GM13977 (cell line): ENCODE measurements at places on chromosomes 4 and X.

GRCh38 chr4:62517716-62518115 lies 1317.6 kb downstream of the ADGRL3 start:
- no peak for DNase-seq

DNA sequence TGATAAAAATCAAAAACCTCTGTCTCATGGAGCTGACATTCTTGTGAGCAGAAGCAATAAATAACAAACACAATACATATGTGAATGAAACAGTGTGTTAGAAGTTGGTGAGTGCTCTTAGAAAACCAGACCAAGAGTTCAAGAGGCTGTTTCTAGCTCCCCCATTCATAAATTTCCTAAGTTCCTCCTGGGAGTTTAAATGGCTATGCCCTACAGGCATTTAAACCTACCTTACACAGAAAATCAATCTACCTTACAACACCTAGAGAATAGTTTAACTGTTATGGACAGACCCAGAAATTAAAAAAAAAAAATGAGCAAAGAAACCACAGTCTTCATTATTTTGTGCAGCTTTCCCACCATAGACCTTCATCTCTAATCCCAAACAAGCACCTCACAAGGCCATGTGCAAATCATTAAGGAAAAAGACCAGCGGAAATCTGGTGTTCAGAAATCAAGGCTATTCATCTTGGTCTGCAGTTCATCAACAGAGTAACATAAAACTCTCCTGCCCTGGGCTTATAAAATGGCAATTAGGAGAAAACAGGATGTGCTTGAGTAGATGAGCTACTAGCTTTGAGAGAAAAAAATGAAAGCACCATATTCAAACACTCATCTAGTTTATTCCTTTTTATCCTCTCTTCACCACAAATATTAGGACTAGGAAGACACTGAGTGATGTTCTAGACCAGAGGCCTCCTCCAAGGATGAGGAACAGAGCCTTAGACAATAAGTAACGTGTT lies 147.2 kb downstream of the SHROOM3 start:
- no peak for DNase-seq

DNA sequence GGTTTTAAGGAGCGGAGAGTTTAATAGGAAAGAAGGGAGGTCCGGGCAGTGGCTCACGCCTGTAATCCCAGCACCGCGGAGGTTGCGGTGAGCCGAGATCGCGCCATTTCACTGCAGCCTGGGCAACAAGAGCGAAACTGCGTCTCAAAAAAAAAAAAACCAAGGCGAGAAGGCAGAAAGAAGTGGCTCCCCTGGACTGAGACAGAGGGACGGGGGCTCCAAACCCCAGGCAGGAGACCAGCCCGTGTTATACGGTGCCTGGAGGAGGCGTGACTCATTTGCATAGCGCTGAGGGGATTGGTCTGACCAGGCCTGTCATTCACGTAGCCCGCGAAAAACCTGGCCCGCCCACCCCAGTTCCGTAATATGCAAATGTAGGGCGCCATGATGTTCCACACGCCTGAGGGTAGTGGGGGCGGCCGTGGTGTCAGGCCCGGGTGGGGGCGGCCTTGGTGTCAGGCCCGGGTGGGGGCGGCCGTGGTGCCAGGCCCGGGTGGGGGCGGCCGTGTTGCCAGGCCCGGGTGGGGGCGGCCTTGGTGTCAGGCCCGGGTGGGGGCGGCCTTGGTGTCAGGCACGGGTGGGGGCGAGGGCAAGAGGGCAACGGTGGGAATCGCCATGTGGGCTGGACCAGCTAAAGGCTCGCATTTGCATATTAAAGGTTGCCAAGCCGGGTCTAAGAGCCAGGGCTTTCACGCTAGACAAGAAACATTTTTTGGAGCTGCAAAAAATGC lies 2.1 kb downstream of the PLCXD1 start:
- DNase-seq = peak; percentile 96

DNA sequence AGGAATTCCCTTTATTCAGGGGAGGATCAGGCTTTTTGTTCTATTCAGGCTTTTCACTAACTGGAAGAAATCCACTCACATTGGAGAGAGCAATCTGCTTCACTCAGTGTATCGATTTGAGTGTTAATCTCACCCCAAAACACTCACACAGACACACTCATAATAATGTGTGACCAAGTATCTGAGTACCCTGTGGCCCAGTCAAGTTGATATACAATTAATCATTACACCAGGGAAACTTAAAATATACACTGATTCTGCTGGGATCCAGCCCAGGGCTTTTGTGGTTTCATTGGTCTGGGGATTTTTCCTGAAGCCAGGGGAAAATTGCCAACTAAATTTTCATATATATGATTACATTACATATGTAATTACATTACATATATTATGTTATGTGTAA lies 44.0 kb upstream of the GATB start:
- no peak for DNase-seq

DNA sequence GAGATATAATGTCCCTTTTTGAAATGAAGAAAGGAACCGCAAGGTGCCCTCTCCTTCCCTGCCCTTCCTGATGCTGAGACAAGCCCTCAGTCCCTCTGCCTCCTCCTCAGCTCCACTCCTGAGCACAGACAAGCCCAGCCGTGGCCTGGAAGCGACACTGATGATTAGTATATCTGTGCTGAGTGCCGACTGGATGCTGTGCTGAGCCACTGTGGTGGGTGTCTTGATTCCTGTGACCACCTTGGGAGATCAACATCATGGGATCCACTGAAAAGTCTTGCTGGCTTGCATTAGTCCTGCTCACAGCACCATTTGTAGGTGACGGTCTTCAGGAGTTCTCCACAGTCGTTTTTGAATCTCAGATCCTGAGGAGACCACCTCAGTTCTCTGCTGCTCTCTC lies 59.5 kb upstream of the HGFAC start:
- no peak for DNase-seq

- peak; percentile 4 for DNase-seq
Measured at GRCh38 chr4:102988429-102989020, 31.0 kb downstream of the SLC9B1 start.

DNA sequence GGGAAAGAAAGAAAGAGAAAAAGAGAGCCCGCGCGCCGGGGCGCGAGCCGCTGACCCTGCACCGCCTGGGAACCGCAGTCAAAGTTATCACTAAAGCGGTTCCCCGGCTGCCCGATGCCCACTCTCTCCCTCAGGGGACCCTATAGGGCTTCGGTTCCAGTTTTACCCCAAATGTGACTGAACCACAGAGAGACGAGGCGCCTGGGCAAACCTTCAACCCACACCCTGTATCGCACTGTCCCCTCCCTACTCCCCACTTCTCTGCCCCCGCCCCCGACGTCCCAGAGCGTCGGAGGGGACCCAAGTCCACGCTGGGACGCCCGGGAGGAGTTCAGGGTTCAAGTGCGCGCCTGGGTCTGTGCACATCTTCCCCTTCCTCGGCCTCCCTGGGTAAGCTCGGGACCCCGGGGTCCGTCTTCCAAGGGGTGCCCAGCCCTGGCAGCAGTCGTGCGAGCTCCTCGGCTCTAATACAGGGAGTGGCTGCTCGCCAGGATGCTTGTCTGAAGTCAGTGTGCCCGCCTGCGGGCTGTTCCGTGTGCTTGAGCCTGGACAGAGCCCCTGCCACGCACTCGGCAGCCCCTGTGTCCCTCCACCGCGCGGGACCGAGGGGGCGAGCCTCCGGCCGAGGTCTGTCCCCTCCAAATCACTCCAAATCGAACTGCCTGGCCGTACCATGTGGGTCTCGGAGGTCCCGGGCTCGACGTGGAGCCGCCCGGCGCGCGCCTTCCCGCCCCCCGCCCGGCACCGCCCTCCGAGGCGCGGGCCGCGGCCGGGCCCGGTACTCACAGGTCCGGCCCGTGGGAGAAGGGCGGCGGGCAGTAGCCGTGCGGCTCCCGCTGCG lies 960 bp downstream of the TRPC3 start:
- DNase-seq = peak; percentile 52

DNA sequence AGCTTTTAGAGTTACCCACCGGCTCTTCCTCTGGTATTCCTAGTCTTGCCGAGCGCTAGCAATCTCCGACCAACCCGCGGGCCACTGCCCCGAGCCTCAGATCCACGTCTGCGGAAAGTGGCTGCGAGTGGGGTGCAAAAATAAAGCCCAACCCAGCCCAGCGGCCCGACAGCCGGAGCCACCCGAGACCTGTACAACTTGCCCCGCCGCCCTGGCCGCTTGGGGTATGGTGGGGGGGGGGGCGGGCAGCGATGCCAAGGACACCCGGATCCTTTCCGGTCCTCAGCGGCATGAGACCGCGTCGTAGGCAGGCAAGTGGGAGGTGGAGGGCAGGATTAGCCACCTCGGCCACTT lies 1.6 kb downstream of the SLITRK4 start:
- DNase-seq = no peak

DNA sequence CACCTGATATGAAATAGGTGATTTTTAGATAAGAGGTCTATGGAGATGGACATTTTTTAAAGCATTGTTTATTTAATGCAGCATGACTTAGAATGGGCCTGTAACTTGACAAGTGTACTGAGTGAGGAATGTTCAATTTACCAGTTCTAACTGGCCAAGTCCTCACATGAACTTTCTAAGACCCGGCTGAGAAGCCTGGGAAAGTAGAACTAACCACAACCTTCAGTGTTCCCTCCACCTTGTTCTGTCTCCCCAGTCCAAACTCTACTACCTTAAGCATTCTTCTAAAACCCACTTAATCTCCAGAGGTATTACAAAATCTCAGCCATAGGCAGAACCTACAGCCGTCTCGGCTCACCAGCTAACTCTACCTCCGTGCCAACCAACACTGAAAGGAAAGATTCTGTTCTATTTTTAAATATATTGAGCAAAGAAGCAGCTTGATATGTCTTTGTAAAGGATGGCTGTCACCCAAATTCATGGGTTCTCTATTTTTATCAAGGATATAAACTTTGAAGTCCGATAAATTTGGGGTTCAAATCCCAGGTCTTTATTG lies 6.8 kb downstream of the PPARGC1A start:
- DNase-seq = no peak

DNA sequence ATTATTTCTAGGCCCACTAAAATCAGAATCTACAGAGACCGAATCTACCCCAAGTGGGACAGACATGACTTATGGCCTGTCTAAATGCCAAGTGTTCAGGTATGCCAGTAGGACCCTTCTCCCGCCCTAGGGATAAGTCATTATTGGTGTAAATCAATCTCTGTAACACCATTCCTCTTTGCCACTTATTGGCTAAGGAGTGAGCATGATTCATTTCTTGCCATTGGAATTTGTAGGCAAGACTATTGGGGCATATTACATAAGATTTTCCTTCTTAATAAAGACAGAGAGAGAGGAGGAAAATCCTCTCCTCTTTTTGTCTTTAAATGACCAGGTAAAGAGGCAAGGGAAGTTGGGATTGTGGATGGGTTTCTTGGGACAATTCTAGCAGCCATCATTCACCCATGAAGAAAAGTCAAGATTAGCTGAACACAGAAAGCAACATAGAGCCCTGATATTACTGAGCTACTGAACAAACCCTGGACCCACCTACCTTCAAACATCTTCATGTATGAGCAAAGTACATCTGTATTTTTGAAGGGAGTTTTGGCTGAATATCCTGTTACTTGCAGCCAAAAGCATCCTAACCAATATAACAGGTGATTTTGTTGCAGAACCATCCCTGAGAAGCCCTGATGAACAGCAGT lies 2.6 kb downstream of the SLC9B2 start:
- DNase-seq = no peak

DNA sequence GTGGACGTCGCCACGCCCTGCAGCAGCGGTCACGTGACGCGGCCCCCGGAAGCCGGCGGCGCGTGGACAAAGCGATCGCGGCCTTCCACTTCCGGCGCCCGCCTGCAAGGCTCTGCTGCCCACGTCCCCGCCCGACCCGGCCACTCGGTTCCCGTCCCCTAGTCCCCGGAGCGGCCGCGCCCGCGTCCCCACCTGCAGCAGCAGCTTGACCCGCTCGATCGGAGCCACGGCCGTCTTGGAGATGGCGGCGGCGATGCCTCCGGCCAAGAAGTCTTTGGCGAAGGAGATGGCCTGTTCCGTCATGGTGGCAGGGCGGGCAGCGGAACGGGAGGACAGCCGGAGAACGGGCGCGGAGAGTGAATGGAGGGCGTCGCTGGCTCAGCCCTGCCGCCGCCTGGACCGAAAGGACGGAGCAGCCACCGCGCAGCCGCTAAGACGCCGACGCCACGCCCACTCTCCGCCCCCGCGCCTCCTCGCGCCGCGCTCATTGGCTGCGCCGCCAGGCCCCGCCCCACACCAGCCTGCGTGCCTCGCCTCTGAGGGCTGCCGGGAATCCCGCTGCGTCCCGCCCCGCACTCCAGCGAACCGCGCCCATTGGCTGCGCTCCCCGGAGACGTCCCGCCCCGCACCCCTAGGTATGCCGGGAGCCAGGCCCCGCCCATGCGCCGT lies at the start of gene SLC25A6:
TSS of gene SLC25A6 (minus strand) at position 407 of the 669 bp plus-strand sequence. CDS start at position 303, 104 bp downstream.
- peak; percentile 100 for DNase-seq

DNA sequence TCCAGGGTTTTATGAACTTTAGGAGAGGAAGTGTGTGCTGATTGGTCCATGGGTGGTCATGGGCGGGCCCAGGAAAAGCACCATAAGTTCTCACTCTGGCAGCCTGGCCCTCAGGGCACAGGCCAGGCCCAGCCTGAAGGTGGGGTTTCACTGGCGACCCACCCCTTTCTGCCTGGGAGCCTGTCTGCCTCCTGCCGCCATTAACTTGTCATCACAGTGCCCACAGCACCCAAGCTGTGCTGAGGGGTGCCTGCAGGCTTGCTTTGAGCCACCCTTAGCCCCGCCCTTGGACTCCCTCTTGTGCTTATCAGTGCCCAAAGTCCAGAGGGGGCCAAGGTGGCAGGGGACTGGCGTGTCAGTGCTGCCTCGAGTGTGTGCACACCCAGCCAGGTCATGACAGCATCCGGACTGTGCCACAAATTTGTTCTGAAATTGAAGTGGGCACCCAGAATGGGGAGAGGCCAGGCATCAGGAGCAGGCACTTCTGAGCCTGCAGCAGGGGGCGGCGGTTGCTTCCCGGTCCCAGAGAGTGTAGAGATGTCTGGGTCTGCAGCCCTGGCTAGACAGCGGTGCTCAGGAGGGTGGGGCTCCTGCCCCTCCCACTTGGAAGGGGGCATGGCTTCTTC lies 455.6 kb downstream of the TMA16 start:
- no peak for DNase-seq

GRCh38 chr4:73609706-73610105 lies 10.5 kb downstream of the RASSF6 start:
- no peak for DNase-seq

DNA sequence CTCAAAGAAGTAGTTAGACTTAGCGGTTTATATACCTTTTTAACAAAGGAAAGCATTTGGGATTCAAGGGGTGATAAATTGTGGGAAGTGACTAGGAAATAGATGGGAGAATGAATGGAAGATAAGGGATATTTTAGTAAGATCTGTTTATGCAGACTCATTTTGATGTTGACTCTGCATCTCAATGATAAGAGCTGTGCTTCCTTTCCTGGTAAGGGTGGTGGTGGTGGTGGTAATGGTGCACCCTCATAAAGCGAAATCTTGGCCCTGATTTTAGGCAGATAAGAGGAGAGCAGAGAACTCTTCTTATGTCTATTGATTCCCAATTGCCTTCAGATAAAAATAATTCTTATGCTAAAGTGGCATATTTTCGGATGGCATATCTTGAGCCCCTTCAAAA lies 197.1 kb downstream of the SPRY1 start:
- DNase-seq = no peak

DNA sequence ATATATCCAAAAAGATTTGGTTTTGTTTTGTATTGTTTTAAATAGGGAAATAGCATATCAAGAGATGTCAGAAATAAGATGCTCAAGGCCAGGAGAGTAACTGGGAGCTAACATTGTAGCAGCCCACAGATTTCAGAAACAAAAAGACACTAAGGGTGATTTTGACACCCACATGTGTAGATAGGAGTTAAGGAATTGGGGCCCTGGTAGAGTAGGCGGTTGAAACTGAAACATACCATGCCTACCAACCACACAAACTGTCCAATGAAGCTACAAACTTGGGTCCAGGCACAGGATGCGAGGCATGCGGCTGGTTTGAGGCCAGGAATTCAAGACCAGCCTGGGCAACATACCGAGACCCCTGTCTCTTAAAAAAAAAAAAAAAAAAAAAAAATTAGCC lies 6.3 kb upstream of the HSPA4L start:
- no peak for DNase-seq
